ENCODE measurements at places on chromosomes 12 and 14. TPM values are rescaled to one million over a fixed set of nuclear protein-coding genes. Genes with fewer than 3 reads are reported as not detected.
A peak's percentile ranks its signal among the peaks of the same experiment; 100 is the strongest.

The SRRM4 gene
- not detected for total RNA-seq

DNA sequence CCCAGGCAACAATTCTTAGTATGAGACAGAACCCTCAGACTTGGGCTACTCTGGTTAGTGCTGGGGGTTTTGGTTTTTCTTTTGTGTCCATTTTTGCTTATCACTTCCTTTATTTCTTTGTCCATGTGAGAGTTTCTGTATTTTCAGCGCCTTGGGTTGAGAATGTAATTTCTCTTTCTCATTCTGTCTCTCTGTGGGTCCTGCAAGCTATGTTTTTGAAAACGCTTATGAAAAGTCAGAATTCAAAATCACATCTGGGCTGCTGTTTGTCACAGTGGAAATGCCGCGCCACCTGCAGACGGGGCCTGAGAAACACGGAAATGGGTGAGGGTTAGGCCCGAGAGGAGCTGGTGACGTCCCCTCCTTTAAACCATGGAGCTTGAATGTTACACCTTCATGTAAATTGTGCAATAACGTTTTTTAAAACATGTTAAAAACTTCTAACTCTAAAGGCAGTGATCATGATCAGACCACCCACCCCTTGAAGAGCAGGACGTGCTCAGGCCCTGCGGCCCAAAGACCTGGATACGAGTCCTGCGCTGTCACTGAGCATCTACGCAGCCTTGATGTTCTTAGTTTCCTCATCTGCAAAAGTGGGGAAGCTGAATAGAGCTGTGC is 26.1 kb downstream of the JDP2 start:
- DNase-seq: peak; percentile 76

DNA sequence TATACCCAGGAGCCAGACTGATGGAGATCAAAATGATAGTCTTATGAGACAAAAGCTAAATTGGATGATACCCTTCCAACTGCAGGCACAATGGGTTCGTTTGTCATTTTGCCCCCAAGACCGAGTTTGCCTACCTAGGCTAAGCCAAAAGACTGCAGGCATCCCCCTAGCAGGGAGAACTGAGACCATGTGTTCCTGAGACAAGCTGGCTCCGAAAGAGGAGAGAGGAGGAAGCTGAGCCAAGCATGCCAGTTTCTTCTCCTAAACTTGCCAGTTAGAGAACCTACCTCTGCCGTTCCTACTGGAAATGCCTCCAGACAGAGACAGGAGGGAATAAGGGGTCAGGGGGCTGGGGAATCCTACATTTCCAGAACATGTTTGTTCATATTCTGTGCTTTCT is 8.3 kb upstream of the ELK3 start:
- no peak for DNase-seq

The FGD4 gene
- 14.9 TPM for total RNA-seq

DNA sequence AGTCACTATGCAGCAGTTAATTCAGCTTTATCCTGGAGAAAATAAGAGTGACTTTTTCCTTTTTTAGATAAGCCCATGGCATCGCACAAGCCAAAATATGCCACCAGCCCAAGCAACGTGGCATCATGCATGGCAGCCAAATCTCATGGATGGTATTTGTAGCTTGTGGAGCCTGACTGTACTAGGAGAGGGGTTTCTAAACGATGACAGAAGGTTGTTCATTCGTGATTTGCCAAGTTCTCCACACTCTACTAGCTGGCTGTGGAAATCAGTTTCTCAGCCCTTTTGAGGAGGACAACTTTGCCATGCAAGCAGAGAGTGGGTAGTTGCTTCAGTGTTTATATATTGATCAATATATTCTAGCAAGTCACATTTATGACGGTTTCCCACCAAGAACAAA is 41.4 kb upstream of the ATXN2 start:
- no peak for DNase-seq

DNA sequence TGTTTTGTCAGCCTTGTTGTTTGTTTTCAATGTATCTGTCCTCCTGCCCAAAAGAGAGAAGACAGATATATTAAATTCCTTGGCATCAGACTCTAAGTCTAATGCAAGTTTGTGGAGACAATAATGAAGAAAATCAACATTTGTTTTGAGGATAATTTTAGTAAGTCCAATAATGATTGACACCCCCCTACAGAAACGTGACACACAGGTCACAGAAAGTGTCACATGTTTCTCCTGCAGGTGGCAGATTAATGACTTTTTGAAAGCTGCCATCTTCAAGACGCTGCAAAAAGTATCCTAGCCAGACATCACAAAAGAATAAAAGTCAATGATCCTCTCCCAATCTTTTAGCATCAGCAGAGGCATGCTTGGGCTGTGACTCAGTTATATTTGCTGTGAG is 378.8 kb upstream of the TMPO start:
- peak; percentile 11 for DNase-seq

The TAS2R14 gene
- 2.8 TPM for total RNA-seq

DNA sequence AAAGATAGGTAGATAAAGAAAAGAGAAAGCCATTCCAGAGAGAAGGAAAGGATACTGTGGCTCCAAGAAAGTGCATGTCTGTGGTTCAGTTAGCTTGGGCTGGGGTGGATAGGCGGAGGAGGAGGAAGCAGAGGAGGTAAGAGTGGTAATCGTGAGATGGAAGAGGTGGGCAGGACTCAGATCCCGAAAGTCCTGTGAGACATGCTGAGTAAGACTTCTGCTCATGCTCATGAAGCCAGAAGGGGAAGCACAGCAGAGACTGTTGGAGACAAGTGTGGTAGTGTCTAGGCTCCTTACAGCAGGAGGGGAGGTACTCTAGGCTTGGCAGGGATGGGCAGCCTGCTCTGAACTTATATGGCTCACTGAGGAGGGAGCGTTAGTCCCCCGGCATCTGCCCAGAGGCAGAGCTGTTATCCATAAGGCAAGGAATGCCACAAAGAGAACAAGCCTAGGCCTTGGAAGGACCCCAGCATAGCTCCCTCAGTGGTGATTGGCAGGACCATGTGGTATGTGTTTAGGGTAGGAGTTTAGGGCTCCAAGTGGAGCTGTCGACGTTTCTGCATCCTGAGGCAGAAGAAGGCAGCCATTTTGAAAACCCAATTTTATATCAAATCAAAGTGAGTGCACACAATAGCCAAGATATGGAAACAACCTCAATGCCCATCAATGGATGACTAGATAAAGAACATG is 135.3 kb downstream of the SMOC1 start:
- DNase-seq: no peak

GRCh38 chr12:121184425-121184824 is 25.5 kb upstream of the P2RX4 start:
- DNase-seq: no peak

The INHBC gene
- total RNA-seq: 0.36 TPM

GRCh38 chr14:69559581-69560011 is 15.1 kb downstream of the CCDC177 start:
- no peak for DNase-seq

DNA sequence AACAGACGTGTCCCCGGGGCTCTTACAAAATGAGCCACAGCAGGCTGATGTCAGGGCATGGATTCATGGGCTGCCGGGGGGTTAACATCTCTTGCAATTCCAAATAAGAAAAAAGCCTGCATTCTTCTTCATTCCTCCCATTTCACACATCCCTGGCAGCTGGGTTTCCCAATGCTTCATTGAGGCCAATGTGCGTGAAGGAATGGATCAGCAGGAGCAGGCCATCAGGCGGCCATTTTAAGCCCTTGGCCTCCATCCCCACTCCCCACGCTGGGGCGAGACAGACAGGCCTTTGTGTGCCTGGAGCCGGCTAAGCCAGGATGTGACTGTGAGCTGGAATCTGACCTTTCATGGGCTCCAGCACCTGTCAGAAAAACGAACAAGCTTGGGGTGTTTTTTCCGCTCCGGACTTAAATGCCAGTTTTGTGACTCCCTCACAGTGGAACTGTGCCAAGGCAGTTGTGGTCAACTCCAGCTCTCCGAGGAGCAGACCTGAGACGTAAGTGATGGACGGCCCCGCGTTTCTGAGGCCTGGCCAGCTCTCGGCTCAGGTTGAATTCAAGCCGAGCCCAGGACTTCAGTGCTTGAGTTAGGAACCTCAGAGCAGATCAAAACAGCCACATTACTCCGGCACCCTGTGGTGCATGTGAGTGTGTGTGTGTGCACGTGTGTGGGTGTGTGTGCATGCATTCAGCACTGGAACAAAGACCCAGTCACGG is 133.1 kb downstream of the TMEM30B start:
- no peak for DNase-seq

- DNase-seq: no peak
Measured at GRCh38 chr12:124732275-124733075, 131.2 kb downstream of the SCARB1 start.

The IAPP gene
- not detected for total RNA-seq

The BMP4 gene
- total RNA-seq: not detected

- no peak for DNase-seq
Measured at GRCh38 chr12:52573743-52574142, at the start of gene KRT74. Gene KRT74 (minus strand): TSS chr12:52573843. CDS start chr12:52573777, 66 bp downstream.

DNA sequence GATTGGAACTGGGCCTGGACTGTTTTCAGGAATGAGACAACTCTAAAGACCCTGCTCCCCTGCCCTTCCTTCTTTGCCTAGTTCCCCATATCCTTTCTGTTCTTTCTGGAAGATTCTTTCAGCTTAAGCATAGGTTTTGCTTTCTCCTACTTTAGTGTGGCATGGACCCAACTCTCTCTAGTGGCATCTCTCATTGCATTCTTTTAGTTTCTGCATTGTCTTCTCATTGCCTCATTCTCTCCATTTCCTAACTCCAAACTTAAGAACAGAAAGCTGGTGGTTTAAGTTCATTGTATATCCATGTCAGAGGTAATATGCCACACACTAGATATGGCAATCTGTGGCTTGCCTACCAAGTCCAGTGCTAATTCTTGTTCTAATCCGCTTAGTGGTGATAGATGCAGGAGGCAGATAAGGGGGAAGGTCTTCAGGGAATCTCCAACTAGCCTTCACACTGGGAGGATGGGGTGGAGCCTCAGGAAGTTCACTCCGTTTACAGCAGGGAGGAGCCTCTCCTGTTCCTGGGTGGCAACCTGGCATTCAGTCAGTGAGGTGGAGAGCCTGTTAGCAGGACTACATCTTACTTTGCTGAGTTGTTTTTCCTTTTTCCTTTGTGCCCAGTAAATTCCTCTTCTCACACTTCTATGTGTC is 165.1 kb upstream of the LMNTD1 start:
- DNase-seq: no peak

- peak; percentile 88 for DNase-seq
Measured at GRCh38 chr12:52980650-52981423, 25.4 kb upstream of the EIF4B start.

DNA sequence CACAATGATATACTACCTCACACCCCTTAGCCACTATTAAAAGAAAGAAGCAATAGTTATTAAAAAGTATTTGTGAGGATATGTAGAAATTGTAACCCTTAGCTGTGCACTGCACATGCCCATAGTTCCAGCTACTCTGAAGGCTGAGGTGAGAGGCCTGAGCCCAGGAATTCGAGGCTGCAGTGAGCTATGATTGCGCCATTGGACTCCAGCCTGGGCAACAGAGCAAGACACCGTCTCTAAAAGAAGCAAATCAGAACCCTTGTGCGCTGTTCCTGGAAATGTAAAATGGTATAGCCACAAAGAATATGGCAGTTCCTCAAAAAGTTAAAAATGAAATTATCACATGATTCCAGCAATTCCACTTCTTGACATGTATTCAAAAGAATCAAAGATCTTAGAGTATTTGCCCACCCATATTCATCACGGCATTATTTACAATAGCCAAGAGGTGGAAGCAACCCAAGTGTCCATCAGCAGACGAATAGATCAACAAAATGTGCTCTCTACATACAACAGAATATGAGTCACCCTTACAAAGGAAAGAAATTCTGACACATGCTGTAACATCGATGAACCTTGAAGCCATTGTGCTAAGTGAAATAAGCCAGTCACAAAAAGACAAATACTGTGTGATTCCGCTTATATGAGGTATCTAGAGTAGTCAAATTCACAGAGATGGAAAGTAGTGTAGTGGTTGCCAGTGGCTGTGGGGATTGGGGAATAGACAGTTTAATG is 23.7 kb upstream of the YLPM1 start:
- DNase-seq: no peak

The OVCH1 gene
- not detected for total RNA-seq

DNA sequence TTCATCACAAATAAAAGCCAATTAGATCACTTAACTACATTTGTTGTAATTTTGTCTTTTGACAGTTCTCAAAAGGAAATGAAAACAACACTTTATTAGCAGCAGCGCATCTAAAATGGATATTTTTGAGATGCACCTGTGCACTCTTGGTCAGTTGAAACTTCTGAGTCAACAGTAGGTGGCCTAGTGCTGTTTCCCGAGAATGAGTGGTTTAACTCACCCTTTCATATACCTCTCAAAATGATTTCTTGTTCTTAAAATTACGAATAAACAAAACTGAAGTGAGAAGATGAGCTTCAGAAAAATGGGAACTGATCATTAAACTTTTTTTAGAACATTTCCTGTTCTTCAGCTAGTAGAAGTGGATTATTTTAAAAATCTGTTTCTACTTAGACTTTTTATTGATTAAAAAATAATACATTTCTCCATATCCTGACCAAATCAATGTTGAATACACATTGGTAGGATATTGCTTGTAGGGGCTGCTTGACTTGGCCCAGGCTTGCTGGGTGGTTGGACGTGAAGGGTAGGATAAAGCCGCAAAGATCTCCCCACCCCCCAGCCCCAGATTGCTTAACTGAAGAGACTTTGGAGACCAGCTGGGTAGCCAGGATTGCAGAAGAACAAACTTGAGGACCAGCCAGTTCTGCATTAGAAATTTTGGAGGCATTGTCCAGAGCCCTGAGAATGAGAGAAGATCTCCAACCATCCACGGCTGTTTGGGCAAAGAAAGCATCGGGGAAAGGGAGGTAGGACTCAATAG is 22.3 kb upstream of the STK38L start:
- DNase-seq: peak; percentile 32

DNA sequence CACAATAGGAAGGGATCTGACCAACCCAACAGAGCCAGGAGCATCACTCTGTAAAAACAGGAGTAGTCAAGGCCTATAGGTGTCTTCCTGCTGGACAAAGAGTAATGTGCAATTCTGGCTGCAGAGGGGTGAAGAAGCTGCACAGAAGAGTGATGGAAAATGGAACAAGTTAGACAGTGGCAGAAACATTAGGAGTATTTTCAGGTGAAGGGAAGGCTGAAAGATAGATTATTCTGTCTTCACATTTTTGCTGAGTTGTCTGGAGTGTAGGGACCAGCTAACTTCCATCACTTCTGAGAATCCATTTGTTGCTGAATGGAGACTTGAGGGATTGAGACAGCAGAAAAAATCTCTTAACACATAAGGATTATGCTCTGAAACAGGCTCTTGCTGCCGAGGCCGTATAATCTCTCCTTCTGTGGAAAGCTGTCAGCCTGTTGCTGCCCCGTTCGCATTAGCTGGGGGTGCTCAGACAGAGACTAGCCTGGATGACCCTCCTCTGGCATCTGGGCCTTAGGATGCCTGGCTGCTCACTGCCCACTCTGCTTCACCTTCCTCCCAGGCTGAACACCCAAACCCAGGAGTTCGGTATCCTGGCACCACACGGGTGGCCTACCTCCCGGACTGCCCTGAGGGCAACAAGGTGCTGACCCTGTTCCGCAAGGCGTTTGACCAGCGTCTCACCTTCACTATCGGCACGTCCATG is 3.1 kb upstream of the ARHGEF25 start:
- no peak for DNase-seq

DNA sequence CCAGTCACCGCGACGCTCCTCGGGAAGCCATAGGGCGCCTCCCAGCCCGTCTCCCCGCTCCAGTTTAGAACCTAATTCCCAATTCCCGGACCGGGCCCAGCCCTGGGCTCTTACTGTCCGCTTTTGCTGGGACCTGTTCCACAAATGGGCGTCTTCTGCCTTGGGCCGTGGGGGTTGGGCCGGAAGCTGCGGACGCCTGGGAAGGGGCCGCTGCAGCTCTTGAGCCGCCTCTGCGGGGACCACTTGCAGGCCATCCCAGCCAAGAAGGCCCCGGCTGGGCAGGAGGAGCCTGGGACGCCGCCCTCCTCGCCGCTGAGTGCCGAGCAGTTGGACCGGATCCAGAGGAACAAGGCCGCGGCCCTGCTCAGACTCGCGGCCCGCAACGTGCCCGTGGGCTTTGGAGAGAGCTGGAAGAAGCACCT is 797 bp downstream of the UNG start:
- no peak for DNase-seq

Measured in OCI-LY7 (cell line).